SK-MEL-5 (cell line): ENCODE measurements at places on chromosomes 5 and 9. TPM values are rescaled to one million over a fixed set of nuclear protein-coding genes. Genes with fewer than 3 reads are reported as not detected.

TLX3 gene
- total RNA-seq, result not detected in 2 replicates

SLC34A3 gene
- not detected in 2 replicates for total RNA-seq

PHF24 gene
- 0.71 and 1.3 TPM in 2 replicates for total RNA-seq

ALG2 gene
- 60.0 and 64.0 TPM in 2 replicates for total RNA-seq

DIRAS2 gene
- not detected in 2 replicates for total RNA-seq

IL31RA gene
- not detected in 2 replicates for total RNA-seq

OR1J2 gene
- total RNA-seq, result not detected in 2 replicates

ADGRD2 gene
- not detected in 2 replicates for total RNA-seq

TMEM171 gene
- total RNA-seq, result 4.6 and 4.8 TPM in 2 replicates

SPOCK1 gene
- total RNA-seq, result 23.4 and 26.0 TPM in 2 replicates

NTNG2 gene
- total RNA-seq, result 0.37 and 0.67 TPM in 2 replicates

ESM1 gene
- not detected in 2 replicates for total RNA-seq

AHRR gene
- total RNA-seq, result 20.0 and 21.4 TPM in 2 replicates

SEMA6A gene
- total RNA-seq, result 37.6 and 39.0 TPM in 2 replicates

TRIM36 gene
- total RNA-seq, result 2.3 and 2.4 TPM in 2 replicates
